ENCODE measurements at places on chromosomes 3 and 15. TPM values are rescaled to one million over a fixed set of nuclear protein-coding genes. Genes with fewer than 3 reads are reported as not detected.

- no peak for DNase-seq
These were observed 87.0 kb downstream of the SV2B start for GRCh38 chr15:91186904-91187656.

DNA sequence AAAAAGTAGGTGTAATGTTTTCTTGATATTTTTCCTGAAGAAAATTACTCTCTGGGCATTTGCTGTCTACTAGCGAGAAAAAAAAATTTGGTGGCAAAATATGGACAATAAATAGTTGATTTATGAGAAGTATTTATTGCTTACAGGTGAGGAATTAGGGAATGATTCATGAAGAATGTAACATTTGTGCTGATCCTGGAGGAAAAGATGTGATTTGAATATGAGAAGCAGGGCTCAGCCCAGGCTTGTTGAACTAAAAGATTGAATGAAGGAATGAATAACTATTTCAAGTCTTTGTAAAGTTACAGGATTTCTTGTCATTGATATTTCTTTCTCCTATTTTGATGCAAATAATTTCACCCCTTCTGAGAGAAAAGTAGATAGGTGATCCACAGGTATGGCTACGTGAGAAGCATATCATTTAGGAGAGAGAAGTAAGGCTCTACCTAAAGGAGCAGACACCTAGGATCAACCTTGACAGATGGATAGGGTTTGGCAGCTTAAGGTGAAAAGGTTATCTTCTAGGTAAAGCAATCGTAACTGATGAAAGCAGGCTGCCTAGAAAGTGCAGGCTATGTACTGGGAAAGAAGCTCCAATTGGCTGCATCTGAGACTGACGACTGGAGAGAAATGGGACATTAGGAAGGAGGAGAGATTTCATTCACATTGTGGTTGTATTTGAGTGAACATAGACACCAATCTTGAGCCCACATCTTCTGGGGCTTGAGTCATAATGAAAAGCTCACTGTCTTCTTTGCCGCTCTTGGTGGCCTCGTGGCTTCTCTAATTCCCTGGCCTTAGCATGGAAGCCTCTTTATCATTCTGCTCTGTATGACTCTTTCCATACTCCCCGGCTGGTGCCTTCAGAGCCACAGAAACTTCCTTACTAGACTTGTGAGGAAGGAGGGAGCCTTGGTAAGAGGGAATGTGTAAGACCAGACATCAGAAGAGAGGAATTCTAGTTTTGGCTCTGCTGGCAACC is 106.5 kb downstream of the P3H2 start:
- DNase-seq: no peak

The NMNAT3 gene
- total RNA-seq: 15.0 TPM

The CKMT1B gene
- total RNA-seq: 0.25 TPM

DNA sequence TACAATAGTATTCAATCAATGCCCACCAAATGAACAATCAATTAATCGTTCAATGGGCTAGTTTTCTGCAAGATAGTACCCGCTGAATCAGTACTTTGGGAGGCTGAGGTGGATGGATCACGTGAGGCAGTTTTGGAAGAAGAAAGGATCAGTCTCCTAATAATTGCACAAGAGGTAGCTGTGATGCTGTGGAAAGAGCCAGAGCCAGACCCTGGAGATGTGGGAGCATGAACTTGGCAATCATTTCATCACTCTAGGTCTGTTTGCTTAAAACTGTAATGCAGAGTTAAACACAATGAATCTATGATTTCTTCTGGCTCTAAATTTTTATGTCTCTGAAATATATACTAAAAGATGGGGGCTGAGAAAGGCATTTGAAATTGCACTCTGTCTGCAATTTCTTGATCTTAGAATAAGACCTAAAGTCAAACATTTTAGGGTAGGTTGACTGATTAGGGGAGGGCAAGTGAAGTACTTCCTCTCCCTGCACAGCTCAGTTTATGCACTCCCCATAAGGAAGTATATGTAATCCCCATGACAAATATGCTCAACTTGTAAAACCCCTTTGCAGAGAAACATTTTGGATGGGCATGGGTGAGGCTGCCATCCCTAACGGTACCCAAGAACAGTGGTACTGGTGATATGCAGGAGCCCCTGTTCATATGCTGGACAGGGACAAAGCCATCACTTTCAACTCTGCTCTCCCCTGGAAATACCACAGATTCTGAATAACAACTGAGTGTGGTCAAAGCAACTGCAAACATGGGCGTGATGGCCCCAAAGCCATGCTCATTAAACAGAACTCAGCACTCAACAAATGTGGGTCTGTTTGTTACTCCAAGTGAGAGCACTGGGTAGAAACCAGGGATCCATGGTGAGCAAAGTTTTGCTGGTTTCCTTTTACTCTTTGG is 28.6 kb upstream of the SPATA12 start:
- DNase-seq: no peak

The XYLB gene
- 0.45 TPM for total RNA-seq

The DLL4 gene
- 11.6 TPM for total RNA-seq

DNA sequence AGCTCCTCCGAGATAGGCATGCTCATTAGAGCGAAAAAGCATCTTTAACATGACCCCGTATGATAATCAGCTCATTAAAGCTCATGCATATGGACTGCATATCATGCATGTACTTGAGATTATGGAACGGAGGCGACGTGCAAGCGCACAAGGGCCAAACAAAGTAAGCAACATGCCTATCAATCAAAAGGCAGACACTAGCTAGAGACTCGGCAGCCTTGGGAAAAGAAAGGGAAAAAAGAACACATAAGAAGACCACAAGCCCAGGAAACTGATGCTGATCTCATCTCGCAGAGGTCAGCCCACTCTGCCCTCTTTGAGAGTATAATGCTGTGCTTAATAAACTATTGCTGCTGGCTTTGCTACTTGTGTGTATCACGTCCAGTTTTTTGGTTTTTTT is 2.6 kb upstream of the ACOX2 start:
- DNase-seq: no peak

DNA sequence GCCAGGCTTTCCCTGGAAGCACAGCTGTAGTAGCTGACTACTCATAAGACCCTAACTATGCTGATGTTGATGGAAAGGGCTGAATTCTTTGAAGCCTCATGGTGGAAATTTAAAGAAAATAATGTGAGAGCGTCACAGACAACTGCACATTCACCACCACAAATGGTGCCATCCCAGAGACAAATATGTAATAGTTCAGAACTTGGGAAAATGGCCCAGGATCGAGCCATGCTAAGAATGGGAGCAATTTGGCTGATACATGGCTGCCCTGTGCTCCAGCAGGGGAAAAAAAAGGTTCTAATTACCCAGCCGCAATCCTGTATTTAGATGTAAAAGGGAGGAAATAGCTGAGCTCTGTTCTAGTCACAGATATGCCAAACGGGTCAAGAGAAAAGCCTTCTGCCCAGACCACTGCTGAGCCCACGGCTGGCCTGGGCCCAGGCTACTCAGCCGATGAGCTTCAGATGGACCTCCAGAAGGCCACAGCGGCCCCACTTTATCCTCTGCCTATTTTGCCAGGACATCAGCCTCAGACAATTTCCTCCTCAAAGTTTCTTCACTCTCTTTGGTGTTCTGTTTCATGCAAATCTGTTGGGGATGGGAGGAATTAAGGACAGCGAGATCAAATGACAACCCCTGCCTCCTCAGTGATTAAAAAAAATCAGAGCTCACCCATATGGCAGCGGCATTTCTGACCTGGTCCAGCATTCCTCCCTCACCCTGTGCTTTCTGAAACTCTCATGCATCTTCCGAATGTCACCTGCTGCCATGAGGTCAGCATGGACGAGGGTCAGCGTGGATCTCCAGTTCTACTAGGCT is 54.5 kb upstream of the MEX3B start:
- DNase-seq: no peak

- no peak for DNase-seq
These were observed 30.8 kb upstream of the GOLGA6L9 start for GRCh38 chr15:82398785-82399184.

DNA sequence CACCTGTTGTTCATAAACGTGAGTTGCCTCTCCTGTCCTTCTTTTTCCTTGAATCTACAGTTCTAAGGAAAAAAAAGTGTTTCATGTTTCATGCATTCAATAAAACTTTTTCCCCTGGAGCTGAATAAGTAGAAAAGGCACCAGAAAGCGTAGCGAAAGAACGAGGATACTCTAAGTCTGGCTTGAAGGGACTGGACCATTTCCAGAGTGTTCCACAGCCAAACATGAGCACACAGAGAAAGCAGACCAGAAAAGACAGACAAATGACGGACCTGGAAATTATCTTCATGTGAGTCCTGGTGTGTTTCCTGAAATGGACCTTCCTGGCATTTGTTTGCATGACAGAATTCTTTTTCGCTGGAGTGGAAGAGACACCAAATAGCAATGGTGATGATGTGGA is 204.7 kb downstream of the SV2B start:
- no peak for DNase-seq

DNA sequence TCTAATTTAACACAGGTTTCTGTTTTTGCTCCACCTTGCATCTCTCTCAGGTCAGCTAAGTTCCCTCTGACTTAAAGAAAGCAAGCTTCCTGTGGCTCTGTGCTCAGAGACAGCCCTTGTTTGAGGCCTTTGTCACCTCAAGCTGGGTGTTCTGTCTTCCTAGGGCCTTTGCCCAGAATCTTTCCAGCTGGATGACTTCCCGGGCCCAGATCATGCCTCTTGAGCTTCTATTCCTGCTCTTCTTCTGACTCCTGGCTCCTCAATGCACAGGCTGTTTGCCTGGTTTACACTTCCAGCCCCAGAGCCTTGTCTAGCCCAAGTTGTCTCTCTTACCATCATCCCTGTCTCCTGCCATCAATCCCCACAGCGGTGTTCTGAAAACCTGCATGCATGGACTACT is 300.6 kb downstream of the VPS13C start:
- no peak for DNase-seq

The CCDC54 gene
- total RNA-seq: not detected

The FOXB1 gene
- total RNA-seq: not detected

- DNase-seq: no peak
These were observed 9.1 kb downstream of the ZFAND6 start for GRCh38 chr15:80068578-80068977.

GRCh38 chr3:187717572-187717971 is 15.2 kb upstream of the RTP2 start:
- DNase-seq: no peak

The GOLGA8M gene
- 1.4 TPM for total RNA-seq

The RAD54L2 gene
- total RNA-seq: 10.4 TPM

The PPP1R14D gene
- not detected for total RNA-seq

DNA sequence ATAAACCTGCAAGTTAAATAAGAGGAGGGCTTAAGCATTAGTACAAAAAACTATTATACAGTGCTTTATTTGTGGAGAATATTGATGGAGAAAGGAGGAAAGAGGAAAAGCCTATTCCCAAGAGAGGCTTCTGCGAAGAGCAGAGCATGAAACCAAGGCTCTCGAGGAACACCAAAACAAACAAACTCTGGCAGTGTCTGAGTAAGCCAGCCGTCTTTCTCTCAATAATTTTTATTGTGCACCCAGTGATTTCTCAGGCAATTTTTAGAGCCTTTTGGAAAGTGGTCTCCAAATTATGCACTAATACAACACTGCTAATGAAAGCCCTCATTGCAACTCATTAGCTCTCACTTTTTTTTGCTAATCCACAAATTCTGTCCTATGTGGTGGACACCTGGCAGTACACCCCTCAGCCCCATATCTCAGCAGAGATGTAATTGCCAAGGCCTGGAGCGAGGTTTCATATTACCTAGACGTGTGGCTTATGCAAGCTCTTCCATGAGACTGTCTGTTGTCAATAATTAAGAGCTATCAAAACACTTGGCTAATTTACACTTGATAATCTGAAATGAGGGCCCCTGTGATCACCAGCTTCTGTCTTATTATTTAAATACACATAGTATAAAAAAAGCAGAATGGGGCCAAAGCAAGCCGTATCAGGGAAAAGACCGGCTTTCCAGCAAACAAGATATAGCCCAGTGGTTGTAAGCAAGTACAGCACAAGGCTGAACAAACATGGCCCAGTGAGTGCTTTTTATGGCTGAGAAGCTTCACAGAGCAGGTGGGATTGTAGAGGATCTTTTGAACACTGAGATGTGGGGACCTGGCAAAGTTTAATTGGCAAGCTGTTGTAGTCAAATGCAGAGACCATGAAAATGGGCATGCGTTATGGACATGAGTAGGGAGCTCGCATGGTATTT is 216.9 kb downstream of the ROBO2 start:
- DNase-seq: no peak

The CCR8 gene
- not detected for total RNA-seq

- no peak for DNase-seq
These were observed 110.9 kb downstream of the ASB7 start for GRCh38 chr15:100713163-100713867.

DNA sequence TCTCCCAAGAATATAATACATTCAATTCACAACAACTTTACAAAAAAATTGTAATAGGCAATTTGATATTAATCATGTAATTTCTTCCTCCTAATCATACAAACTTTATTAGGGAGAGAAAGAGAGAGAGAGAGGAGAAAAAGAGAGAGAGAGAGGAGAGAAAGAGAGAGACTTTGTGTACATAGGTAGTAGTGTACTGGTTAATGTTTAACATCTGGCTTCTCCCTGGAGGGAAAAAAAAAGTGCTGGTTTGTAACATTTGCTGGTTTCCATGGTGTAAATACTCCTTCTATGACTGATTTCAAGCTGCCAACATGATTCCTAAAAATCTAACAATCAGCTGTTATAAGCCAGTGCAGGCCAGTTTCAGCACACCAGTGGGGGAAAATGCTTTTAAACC is 98.0 kb upstream of the ARHGEF26 start:
- no peak for DNase-seq

DNA sequence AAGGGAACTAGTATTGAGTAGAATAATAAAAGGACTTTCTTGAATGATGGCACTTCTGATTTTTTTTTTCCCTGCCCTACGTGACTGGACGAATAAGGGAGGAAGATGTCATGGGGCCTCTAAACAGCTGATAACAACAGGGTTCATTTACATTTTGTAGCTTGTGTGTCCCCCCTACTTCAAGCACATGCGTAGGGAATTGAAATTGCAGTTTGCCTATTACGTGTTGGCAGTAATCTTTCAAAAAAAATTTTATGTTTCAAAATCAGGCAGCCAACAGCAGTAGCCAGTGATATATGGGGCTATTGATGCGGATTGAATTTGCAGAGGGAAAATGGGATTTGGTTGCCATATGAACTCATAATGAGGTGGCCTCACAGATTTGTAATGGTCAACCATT is 58.7 kb downstream of the PTPRG start:
- no peak for DNase-seq

DNA sequence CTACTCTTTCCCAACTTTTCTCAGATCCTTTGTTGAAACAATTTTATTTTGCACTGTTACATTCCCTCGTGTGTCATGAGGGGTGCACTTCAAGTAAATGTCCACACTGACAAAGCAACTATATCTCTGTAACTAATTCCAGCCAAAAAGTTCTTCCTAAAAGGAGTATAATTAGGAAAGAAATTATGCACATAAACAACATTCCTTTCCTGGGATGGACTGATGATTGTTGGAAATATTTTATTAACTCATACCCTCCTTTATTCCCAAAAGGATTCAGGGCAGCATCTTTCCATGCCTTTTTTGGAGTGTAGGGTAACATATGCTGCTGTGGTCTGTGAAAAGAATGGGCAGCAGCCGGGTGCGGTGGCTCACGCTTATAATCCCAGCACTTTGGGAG is 426.1 kb upstream of the THBS1 start:
- no peak for DNase-seq

GRCh38 chr3:4744405-4745234 is 234.6 kb upstream of the BHLHE40 start:
- no peak for DNase-seq

All from left ventricle myocardium superior (tissue), 1 donor.